ENCODE measurements at places on chromosomes 6 and 20. TPM values are rescaled to one million over a fixed set of nuclear protein-coding genes. Genes with fewer than 3 reads are reported as not detected.

Gene E2F1
- total RNA-seq: 3.7 TPM

Gene FAM217A
- not detected for total RNA-seq

DNA sequence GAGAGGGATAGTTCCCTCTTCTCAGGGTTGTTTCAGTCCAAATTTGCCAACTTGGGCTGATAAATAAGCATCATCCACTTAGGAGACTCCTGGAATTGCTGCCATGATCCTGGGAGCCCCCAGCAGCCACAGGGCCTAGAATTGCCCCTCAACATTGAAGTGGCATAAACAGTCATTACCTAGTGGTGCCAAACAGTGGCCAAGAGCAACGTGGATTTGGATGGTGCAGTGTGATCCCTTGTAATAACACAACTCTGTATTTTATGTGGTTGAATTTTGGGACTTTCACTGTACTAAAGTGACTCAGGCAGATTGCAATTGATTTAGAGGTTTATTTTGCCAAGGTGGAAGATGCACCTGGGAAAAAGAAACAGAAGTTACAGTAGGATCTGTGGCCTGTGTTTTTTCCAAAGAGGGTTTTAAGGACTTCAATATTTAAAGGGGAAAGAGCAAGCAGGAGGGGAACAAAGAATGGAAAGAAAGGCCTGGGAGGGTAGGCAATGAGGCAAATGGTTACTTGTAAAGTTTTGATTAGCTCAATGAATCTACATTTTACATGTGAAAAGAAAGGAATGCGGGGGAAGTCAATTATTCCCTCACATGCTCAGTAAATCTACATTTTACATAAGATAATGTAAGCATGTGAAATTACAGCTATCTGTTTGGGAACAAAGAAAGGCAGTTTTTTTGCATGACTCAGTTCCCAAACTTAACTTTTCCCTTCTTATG, 168.0 kb upstream of the NOX3 start:
- no peak for DNase-seq

DNA sequence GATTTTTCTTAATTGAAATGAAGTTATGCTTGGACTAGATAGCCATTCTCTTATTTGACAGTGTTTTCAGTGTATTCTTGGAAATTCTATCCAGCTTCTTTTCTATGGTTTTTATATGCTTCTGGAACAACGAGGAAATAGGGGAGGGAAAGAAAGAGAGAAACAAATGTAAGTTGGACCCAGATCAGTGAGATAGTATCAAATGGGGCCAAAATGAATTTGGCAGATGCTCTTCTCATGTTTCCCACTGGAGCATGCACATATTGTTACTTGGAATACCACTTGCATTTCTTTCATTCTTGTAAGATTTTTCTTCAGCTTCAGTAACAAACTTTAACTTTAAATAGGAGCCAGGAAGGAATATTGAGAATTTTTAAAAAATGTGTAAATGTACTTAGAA, 312.3 kb downstream of the PRL start:
- DNase-seq: peak; percentile 96

GRCh38 chr6:118659513-118660217, 8.3 kb upstream of the CEP85L start:
- DNase-seq: no peak

DNA sequence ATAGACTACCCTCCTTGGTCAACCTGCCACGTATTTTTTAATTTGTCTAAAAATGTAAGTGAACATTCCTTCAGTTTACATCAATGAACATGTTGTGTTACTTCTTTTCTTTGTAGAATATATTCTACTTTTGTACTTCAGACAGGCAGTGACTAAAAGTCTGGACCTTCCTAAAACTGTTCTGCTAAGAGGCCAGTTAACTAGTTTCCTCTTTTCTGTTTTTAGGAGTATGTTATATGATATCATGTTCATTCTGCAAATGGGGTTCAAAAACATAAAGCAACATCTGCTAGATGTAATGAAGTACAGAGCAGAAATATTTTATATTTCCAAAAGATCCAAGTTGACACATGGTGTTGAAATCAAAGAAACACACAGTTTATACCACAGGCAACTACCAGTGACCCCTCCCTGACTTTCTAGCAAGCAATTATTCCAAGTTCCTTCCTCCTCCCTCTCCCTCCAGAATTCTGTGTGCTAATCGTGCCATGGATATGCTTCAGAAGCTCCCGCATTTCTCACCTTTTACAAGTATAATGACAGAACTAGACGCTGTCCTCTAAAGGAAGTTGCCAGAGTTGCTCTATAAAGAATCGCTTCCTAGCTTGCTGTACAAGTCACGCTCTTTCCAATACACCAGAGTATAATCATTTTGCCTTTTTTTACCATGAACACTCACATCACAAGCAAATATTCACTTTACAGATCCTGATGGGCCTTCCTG, 64.7 kb downstream of the ARHGAP18 start:
- peak; percentile 70 for DNase-seq

- no peak for DNase-seq
Measured at GRCh38 chr20:32984631-32985354, 19.4 kb downstream of the SUN5 start.

GRCh38 chr6:72560721-72561593, 60.9 kb upstream of the KCNQ5 start:
- DNase-seq: no peak

- no peak for DNase-seq
Measured at GRCh38 chr20:4978050-4978918, 23.0 kb downstream of the SLC23A2 start.

Measured in skin of body (tissue), 3 donors.